ENCODE measurements at places on chromosomes 2 and 18.

DNA sequence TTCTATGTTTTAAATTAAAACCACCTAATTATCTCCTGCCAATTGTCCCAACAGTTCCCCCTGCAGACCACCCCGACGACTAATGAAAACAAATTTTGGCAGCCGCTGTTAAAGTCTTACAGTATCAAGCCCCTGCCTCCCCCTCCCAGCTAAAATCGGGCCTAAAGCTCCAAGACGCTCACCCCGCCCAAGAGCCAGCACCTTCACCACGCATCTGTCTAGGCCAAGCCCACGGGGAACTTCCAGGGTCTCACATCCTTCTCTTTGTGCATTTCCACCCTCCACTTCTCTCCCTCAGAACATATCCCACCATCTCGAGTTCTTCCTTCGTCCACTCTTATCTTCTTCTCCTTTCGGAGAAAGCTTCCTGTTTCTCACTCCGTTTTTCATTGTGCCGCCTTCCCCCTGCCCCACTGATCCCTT is 445 bp downstream of the PRPF40A start:
- DNase-seq: peak; percentile 18

DNA sequence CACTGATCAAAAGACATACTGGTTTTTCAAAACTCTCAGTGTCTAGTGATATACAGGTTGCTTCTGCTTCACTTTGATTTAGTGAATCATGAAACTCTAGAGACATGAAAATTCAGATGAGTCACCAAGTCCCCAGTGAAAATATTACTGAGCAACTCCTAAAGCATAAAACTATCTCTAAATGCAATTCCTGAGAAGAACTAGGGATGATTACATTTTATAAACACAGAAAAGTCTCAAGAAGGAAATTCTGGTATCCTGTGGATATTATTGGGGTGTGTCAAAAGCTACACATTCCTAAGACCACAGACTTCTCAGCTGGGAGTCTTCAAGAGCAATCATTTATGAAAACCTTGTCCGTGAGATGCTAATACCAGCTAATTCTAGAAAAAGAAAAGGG is 9.7 kb downstream of the LRRTM4 start:
- DNase-seq: no peak

DNA sequence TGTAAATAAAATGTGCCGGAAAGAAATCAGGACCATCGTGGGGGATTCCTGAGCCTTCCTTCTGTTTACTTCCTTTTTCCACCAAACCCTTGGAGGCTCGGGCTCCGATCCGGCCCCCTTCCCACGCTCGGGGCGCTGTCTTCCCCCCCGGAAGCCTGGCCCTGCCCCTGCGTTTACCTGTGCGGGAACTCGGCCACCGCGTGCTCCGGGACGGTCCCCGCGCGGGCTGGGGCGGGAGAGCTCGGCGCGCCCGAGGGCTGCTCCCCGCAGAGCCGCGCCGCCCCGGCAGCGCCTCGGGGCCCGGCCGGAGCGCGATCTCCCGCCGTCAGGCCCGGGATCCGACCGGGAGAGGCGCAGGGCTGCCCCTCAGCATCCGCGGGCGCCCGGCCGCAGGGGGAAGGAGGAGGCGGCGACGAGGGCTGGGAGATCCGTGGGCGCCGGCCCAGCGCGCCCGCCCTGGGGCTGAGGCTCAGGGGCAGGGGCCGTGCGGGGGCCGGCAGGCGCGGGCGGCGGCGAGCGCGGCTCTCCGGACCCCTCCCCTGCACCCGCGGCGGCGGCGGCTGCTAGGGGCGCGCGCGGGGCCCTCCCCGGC is 435 bp downstream of the ADCY3 start:
- DNase-seq: peak; percentile 48

DNA sequence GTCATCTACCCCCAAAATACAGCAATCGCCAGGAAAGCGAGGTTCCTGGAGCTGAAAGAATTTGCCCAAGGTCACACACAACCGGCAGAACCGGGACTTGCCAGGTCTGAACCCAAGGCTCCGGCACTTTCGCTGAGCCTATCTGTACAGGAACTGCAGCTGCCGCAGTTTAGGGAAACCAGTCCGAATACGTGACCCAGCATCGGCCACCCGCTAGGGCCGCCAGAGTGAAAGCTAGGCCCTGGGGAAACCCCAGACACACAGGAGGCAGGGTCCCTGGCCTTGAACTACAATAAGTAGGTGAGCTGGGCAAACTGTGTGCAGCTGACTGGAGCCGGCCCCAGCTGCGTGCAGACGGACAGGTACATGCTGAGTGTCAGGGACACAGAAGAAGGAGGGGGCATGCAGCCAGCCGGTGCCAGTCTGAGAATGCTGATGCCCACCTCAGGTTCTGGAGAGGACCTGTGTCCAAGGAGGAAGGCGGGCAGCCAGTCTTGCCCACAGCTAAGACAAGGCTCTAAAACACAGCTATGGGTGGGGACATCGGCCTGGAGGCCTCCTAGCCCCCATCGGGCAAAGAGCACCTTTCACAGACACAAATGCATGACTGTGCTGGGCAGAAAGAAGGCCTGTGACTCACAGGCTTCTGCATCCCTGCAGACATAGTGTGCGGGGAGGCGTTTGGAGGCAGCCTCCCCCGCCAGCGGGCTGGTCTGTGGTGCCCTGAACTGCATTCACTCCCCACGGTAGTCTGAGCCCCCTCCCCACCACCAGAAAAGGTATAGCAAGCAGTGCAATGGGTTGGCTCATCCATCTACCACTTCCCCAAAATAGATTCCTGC is 107.4 kb upstream of the ID2 start:
- DNase-seq: no peak

DNA sequence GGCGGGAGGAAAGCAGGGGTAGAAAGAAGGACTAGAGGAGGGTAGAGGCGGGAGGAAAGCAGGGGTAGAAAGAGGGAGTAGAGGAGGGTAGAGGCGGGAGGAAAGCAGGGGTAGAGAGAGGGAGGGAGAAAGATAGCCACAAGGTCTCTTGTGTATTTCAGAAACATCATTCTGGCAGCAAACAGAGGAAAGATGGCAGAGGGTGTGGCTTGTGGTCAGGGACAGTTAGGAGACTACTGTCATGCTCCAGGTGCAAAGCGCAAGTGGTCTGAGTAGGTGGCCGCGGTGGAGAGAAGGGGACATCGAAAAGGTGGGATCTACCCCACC is 82.4 kb upstream of the TAF1B start:
- no peak for DNase-seq

- no peak for DNase-seq
Measured at GRCh38 chr2:227578642-227579041, 20.1 kb upstream of the SCYGR2 start.

- DNase-seq: no peak
Measured at GRCh38 chr2:10304458-10305253, 2.0 kb downstream of the HPCAL1 start.

GRCh38 chr2:189876271-189876670 is 92.0 kb downstream of the PMS1 start:
- DNase-seq: no peak

All from RWPE1 (cell line).